ENCODE measurements at places on chromosomes 1 and 21.

GRCh38 chr1:242456726-242457269 is 67.7 kb downstream of the PLD5 start:
- DNase-seq, result no peak

DNA sequence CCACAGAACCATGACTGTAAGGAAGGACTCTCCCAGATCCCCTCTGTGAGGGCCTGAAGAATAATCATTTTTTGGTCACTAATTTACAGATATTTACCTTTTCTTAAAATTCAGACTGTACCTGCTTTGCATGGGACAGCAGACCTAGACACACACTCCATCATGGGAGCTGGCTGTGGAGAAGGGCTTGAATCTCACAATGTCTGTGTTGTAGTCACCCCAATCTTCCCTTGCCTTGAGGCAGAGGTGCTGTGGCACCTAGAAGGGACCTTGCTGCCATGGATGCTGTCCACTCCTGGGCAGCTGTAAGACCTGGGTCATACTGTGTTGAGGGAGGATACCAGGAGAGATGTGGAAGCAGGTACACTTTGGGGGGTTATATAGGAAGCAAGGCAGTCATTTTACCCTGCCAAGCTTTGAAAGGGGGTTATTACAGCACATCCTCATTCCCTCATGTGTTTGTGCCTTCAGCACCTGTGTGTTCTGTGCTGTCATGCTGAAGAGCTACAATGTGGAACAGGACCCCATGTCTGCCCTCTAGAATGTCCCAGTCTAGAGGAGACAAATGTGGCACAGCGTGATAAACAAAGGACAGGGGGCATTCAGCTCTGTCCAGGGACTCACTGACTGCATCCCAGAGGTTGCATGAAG is 27.1 kb downstream of the TRAF5 start:
- DNase-seq, result no peak

GRCh38 chr1:80666073-80666472 is 1134.7 kb upstream of the ADGRL2 start:
- no peak for DNase-seq

GRCh38 chr1:243513726-243514491 is 258.1 kb downstream of the SDCCAG8 start:
- DNase-seq, result no peak

DNA sequence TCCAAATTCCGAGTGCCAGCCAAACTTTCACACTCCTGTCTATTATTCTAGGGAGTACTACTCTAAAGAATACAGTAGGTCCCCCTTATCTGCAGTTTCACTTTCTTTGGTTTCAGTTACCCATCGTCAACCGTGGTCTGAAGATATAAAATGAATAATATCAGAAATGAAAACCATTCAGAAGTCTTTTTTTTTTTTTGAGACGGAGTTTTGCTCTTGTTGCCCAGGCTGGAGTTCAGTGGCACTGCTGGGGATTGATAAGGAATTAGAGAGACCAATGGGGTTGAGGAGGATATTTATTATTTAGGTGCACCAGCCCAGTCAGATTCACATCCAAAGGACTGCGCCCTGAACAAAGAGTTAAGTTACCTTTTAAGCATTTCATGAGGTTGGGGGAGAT is 52.9 kb upstream of the SRSF10 start:
- DNase-seq, result no peak

GRCh38 chr1:177133977-177134538 is 30.5 kb downstream of the ASTN1 start:
- DNase-seq, result no peak

DNA sequence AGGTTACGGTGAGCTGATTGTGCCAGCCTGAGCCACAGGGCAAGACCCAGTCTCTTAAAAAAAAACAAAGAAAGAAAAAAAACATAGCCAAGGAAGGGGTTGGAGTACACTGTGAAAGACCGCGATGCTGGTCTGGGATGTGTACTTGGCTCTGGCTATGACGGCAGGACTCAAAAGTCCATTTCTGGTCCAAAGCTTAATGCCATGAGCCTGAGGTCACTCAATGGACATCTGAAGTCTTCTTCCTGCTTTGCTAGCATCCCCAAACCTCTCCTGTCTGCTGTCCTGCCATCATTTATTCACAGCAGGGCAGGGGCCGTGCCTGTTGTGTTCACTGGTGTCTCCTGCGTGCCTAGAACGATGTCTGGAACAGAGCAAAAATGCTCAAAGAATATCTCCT is 1.5 kb upstream of the ARHGEF10L start:
- no peak for DNase-seq

DNA sequence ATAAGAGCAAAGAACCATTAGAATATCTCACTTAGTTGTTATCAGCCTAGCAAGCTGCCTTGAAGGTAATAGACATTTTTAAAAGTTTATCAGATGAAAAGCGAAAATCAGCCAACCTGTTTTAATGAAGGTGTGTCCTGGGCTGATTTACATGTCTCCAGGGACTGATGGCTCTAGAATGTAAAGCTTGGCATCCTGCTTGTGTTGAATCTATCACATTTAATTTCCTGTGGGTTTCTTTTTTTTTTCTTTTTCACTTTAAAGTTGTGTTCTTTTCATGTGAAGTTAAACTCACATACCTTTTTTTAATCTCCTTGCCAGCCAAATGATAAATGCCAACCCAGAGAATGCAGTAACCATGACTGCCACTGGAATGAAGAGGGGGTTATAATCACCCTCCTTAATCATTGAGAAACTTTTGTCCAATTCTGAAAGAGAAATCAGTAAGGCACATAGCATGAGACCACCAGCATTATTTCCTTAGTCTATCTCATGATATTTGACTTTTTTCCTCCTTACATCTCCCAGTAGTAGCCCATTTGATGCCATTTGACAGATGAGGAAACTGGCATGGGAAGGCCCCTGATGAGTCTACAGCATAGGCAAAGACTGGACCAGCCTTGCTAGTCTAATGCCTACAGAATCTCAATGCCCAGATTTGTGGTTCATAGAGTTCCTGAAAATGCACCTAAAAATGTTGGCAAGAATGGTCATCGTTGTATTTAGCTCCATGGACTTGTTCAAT is 10.0 kb downstream of the SELL start:
- no peak for DNase-seq

- DNase-seq, result no peak
Observed at GRCh38 chr1:165842671-165843129, 15.3 kb downstream of the UCK2 start.

DNA sequence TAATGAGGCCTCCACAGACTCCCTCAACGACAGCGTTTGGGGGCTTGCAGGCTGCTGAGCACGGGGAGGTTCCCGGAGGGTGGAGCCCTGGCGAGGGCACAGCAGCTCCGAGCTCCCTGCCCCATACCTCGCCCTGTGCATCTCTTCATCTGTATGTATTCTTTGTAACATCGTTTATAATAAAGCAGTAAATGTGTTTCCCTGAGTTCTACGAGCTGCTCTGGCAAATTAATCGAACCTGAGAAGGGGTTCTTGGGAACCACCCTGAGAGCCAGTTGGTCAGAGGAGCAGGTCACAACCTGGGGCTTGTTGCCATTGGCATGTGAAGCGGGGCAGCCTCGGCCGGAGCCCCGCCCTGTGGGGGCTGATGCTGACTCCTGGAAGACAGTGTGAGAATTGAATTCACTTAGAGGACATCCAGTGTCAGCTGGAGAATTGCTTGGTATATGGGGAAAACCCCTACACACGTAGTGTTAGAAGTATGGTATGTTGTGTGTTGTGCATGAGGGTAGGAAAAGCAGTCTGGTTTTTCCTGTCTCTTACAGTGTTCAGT is 11.5 kb downstream of the SLC37A1 start:
- no peak for DNase-seq
